Stimulated activated CD8-positive, alpha-beta memory T cell treated with anti-CD3 and anti-CD28 coated beads, Interleukin-15, amount 100 ng/mL, for 4 hours (primary cell): ENCODE measurements at places on chromosomes 2 and 18.

- DNase-seq: no peak
Measured at GRCh38 chr2:186573531-186573930, 16.3 kb upstream of the ITGAV start.

GRCh38 chr2:11757101-11757500 is 10.7 kb downstream of the LPIN1 start:
- no peak for DNase-seq

- DNase-seq: no peak
Measured at GRCh38 chr18:45573514-45573913, 41.8 kb upstream of the SLC14A2 start.

DNA sequence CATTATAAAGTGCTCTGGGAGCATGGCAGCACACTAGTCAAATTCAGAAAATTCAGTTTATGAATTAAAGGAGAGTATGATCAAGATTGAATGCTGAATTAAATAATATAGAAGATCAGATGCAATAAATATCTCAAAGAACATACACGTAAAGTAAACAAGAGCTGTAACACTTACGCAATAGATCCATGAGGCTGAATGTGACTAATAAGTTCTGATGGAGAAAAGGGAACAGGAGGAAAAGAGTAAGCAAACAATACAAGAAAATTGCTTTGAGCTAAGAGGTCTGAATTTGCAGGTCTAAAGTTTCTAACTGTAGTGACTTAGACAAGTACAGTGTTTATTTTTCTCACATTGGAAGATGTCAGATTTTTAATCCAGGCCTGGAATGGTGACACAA is 646.7 kb upstream of the ZNF804A start:
- DNase-seq: no peak

GRCh38 chr2:65351234-65351947 is 81.0 kb downstream of the SPRED2 start:
- DNase-seq: no peak

- no peak for DNase-seq
Measured at GRCh38 chr2:30664761-30665358, 142.4 kb downstream of the CAPN13 start.

GRCh38 chr2:88190808-88191721 is 20.9 kb downstream of the THNSL2 start:
- no peak for DNase-seq

- DNase-seq: no peak
Measured at GRCh38 chr2:105780606-105781005, 35.9 kb downstream of the NCK2 start.

DNA sequence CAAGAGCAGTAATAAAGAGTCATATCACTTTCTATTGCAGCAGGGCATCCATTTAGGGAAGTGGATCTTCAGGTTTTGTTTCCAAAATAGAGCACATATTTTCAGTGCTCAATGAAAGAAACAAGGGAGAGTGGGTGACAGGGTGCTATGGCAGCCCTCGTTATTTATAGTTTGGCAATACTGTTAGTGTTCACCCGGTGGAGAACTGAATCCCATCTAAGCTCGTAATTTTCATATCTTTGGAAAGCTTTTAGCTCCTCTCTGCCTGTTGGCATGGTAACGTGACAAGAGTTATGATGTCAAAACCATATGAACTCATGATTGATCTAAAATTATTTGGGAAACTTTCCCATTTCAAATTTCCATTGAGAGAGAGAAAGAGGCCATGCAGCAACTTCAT is 331.9 kb downstream of the LRRTM1 start:
- no peak for DNase-seq

DNA sequence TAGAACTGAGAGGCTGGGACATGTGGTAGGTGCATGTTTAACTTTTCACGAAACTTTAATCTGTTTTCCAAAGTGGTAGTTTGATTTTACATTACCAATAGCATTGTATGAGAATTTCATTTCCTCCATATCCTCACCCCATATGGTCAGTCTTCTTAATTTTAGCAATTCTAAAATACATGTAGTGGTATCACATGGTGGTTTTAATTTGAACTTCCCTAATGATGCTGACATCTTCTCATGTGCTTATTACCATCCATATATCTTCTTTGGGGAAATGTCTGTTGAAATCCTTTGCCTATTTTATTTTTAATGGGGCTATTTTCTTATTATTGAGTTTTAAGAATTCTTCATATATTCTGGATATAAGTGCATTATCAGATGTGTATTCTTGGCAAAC is 89.3 kb downstream of the BCL2L11 start:
- DNase-seq: no peak

- no peak for DNase-seq
Measured at GRCh38 chr2:234490271-234491091, 6.4 kb downstream of the ARL4C start.

GRCh38 chr2:74578408-74578807 is 23.9 kb downstream of the DOK1 start:
- no peak for DNase-seq

DNA sequence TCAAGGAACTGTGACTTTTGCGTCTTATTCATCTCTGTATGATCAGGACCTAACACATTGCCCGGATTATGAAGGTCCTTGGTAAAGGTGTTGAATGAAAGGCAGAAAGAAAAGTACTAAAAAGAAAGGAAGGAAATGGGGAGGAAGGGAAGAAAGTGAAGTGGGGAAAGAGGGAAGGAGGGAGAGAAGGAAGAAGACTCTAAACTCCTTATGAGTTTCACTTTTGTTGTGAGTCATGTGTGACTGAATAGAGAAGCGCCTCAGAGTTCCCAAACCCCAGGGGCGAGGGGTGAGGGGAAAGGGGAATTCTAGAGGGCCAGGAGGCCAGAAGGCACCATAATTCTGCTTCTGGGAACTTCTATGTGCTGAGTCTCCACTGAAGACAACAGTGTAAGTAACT is 30.9 kb upstream of the OSBPL6 start:
- no peak for DNase-seq

DNA sequence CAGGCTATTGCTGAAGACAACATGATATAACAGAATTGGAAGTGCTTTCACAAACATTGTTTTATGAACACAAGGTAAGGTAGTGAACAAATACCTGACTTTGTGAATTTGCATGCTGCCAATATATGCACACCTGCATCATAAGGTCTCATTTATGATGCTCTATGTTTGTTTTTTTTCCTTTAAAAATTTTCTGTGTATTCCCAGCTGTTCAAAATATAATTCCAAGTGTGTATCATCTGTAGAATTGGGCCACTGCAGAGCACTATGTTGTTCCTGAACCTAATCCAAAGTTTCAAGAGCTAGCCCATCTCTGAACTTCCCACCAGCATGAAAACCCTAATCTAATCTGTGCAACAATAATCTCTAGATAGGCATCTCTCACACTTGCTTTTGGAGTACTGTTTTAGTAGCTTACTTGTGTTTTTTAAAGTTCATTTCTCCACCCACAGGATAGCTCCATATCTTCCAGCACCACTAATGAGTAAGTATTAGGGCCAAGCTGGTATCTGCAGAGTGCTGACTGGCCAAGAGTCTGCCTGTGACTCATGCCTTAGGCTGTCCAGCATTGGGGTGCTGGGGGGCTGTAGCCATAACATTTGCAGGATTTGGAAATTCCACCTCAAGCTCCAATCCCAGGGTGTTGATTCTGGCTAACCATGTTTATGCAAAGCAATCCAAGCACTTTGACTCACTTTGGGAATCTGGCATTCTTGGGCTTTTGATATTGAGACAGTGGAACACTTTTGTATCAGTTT is 208.2 kb upstream of the REV1 start:
- DNase-seq: no peak

GRCh38 chr2:64770137-64770780 is 116.5 kb upstream of the SERTAD2 start:
- no peak for DNase-seq

DNA sequence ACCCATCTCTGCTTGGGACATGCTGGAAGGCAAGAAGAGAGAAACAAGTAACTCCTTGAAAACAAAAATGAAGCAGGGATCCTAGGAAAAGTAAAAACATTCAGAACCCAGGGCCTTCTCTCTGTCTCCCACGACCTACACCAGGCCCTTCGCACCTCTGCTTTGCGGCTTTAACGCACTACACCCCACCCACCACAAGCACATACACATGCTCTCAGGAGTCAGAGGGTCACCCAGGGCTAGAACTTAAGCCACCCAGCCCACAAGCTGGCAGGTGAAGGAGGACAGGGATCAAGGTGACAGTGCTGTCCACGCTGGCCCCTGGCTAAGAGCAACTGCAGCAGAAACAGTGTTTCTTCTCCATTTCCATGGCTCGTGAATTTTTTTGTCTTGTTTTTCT is 72.2 kb downstream of the BCL11A start:
- no peak for DNase-seq

GRCh38 chr2:85590950-85591349 is 4.6 kb upstream of the RNF181 start:
- DNase-seq: no peak

DNA sequence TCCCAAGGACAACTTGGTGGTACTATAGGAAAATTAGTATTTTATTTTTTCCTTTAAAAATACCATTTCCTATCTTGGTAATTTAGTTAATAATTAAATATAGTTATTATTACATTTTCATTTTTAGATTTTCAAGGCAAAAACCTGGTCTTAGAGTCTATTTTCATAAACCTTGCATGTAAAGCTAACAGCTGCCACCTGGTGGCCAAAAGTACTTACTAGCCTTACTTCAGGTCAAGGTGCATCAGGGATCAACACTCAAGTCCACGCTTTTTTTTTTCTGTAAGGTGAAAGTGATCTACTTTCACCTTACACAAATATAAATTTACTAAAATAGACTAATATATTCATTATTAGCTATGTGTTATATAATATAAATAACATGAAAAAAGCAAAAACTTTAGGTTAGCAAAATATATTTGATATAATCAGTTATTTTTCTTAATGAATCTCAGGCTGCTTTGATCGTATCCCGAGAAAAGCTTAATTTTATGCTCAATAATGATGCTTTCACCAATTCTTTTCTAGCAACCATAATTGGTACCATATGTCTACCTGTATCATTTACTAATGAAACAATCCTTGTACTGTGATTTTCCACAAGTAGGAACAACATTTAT is 62.5 kb downstream of the RELCH start:
- DNase-seq: peak; percentile 37

GRCh38 chr2:70554338-70554892 is 789 bp upstream of the TGFA start:
- no peak for DNase-seq

- DNase-seq: peak; percentile 53
Measured at GRCh38 chr2:3223080-3223923, 154.3 kb downstream of the EIPR1 start.

GRCh38 chr2:73402386-73403103 is 16.9 kb downstream of the ALMS1 start:
- no peak for DNase-seq

DNA sequence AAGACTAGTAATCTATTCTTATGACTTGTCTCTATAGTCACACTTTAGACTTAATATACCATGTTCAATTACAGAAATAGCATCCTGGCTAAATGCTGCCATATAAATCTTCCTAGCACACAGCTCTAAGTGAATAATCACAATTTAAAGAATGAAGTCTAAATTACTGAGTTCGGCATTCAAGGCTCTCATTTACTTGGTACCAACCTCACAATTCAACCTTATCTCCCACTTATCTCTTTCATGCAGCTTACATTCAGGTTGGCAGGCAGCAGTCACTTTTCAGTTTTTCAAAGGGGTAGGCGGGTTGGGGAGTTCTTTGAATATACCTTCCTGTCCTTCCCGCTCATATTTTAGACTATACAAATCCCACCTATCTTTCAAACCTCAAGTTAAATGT is 1.5 kb downstream of the MMADHC start:
- DNase-seq: no peak

- DNase-seq: no peak
Measured at GRCh38 chr2:21836261-21836660, 712.5 kb downstream of the TDRD15 start.

GRCh38 chr2:149732730-149733290 is 145.2 kb upstream of the MMADHC start:
- DNase-seq: no peak

GRCh38 chr18:7637269-7637668 is 70.2 kb downstream of the PTPRM start:
- no peak for DNase-seq

DNA sequence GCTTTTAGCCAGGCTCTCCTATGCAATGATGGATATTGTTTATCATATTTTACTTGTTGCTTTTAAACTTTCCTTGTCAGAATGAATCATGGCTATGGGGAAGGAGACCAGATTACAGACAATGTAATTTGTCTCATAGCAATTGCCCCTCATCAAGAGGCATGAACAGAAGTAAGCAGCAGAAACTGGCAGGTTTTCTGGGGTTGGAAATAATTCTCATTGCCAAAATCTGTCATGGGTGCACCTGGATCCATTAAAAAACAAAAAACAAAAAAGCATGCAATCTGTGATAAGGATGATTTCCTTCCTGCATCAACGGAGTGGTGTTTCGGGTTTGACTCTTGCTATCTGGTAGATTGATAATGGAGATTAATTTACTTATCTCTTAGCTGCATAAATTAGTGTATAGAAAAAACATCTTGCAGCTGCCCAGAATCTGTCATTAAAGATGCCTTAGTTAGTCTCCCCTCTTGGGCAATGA is 419.6 kb downstream of the SOX11 start:
- DNase-seq: no peak

GRCh38 chr2:196956069-196956468 is 29.6 kb upstream of the PGAP1 start:
- DNase-seq: no peak

DNA sequence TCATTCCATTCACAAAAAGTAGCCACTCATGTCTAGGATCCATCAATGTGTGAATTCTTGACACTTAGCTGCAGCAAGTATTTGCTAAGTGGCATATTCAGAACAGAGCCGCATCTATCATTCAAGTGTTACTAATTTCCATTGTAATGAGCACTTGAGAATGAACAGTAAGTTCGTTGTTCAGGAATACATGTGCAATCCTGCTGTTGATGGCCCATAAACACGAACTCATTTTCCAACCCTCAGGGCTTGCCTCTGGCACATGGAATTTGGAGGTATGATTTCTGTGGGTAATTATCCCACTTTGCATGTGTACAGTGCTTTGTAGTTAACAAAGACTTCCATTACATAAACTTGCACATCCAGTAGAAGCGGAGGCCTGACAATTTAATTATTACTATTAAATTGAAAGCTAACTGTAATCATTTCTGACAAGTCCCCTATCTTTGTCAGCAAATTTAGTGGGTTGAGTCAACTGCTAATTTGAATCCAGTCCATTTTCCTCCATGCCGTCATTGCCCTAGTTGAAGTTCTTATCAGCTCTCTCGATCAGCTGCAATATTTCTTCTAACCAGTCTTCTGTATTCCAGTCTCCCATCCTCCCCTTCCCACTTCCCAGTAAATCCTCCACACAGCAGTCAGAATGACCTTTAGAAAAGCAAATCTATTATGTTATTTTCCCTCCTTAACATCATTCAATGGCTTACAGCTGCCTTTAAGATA is 116.0 kb upstream of the AQP4 start:
- DNase-seq: no peak

GRCh38 chr2:55843096-55843993 is 80.2 kb downstream of the EFEMP1 start:
- no peak for DNase-seq

GRCh38 chr2:146349334-146349733 is 1495.5 kb upstream of the ACVR2A start:
- no peak for DNase-seq

- DNase-seq: no peak
Measured at GRCh38 chr2:64311191-64311910, 142.6 kb upstream of the LGALSL start.
